Left lobe of liver (tissue), 2 donors: ENCODE measurements at places on chromosomes 13 and 19.
A peak's percentile ranks its signal among the peaks of the same experiment; 100 is the strongest.

DNA sequence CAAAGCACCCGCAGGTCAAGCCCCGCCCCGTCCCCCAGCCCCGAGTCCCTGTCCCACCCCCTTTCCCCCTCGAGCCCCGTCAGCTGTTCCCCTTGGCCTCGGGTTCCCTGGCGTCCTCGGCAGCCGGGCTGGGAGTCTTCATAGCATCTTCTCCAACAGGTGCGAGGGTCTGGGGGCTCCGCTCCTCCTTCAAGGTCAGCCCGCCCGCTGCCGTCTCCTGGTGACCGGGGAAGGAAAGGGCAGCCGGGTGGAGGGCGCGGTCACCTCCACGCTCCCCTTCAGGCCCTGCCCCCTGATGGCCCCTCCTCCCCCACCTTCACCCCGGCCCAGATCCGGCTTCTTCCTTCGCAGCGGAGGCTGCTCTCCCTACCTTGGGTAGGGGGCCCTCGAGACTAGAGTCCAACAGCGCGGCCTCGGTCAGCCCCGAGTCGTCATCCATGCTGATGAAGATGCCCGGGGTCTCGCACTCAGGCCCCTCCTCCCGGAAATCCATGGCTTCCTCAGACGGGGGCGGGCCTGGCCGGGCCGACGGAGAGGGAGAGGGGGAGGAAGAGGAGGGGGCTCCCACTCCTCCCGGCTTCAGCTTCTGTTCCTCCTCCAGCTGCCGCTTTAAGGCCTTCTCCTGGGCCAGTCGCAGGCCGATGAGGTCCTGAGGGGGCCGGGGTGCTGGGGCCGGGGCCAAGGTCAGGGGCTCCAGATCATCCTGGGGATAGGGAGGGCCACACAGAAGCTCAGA is 541 bp upstream of the RSPH6A start:
- no peak for DNase-seq

- no peak for DNase-seq
These were observed 6.0 kb downstream of the KLK14 start for GRCh38 chr19:51076631-51077213.

DNA sequence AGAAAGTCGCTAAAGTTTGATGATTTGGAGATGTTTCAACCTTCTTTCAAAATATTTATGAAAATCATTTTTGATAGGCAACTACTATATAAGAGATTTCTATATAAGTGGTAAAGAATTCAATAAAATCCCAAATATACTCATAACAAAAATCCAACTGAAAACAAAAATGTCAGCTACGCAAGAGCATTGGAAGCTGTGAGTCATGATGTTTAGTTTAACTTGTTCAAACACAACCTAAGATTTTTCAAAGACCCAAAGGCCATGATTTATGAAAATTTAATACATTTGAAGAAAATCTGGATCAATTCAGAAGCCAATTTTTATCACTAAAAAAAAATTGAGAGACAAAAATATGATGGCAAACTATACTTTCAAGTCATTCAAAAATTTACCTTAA is 226.6 kb downstream of the MZT1 start:
- no peak for DNase-seq

DNA sequence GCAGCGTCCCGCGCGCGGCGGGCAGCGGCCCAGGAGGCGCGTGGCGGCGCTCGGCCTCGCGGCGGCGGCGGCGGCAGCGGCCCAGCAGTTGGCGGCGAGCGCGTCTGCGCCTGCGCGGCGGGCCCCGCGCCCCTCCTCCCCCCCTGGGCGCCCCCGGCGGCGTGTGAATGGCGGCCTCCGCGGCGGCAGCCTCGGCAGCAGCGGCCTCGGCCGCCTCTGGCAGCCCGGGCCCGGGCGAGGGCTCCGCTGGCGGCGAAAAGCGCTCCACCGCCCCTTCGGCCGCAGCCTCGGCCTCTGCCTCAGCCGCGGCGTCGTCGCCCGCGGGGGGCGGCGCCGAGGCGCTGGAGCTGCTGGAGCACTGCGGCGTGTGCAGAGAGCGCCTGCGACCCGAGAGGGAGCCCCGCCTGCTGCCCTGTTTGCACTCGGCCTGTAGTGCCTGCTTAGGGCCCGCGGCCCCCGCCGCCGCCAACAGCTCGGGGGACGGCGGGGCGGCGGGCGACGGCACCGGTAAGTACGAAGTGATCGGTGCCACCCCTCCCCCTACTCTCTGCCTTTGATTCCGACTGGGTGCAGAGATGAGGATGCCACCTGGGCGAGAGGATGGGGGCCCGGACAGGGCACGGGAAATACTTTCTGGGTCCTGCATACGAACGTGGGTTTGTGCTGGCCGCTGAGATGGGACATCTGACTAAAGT is 874 bp downstream of the TRIM28 start:
- peak; percentile 53 for DNase-seq

- no peak for DNase-seq
These were observed 6.3 kb downstream of the SYDE1 start for GRCh38 chr19:15113245-15114152.

DNA sequence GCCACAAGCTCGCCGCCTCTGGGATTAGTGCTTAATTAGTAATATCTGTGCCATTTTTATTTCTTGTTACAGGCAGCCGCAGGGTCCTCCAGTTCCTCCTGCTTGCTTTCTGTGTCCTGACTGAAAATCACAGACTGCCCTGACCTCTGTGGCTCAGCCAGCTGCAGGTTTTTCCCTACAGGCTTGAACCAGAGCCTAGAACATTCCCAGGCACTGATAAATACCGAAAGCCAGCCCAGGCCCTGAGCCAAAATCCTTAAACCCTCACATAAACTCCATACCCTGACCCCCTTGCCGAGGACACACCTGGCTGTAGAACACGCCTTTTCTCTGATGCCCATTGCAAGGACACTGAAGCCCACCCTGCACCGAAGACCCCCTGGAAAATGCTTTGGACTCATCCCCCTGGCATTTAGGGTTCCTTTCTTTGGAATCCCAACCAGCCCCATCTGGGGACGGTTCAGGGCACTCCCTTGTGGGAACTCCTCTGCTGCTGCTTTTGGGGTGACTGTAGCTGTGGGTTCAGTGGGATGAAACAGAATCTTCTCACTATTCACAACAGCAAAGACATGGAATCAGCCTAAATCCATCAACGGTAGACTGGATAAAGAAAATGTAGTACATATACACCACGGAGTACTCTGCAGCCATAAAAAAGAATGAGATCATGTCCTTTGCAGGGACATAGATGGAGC is 15.5 kb downstream of the DPP9 start:
- peak; percentile 91 for DNase-seq

GRCh38 chr13:50355797-50356196 is 340.6 kb downstream of the KCNRG start:
- DNase-seq: no peak

GRCh38 chr19:32781280-32781679 is 61.7 kb downstream of the TDRD12 start:
- DNase-seq: no peak

- DNase-seq: no peak
These were observed 19.0 kb downstream of the CYP2F1 start for GRCh38 chr19:41133260-41133659.

DNA sequence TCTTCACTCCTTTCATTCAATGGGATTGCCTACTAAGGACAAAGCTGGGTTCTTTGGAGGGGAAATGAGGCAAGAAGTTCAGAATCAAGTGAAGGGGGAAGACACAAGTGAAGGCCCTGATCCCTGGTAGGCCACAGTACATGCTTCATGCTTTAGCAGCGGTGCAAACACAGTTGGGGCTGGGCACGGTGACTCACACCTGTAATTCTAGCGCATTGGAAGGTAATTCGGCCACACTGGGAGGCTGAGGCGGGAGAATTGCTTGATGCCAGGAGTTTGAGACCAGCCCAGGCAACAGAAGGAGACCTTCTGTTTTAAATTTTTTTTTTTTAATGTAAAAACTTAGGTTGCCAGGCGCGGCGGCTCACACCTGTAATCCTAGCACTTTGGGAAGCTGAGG is 23.4 kb upstream of the GATAD2A start:
- DNase-seq: no peak

DNA sequence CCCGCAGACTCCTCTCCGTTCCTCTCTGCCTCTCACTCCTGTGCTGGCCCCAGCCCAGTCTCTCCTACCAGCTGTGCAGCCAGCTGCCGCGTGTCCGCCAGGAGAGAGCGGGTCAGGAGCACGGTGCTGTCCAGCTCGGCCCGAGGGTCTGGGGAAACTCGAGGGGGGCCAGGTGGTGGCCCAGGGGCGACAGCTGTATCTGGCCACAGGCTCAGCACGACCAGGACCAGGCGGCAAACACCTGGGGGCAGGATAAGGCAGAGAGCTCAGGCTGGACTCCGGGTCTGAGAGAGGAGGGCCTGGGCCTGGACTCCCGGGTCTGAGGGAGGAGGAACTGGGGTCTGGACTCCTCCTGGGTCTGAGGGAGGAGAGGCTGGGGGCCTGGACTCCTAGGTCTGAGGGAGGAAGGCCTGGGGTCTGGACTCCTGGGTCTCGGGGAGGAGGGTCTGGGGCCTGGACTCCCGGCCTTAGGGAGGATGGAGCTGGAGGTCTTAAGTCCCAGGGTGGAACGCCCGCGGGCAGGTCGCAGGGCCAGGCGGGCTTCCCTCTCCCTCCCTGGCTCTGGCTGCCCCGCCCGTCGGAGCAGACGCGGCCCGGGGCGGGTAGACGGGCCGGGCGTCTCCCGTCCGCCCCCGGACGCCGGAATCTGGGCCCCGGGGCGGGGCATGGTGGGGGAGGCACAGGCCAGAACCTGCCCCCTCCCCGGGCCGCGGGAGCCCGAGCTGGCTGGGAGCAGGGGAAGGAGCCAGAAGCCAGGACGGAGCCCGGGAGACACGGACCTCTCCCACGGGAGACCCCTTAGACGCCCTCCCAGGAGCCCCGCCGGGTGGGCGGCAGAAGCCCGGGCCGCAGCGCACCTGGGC is 1.3 kb downstream of the IL11 start:
- DNase-seq: no peak

GRCh38 chr19:36151144-36152018 is 866 bp downstream of the COX7A1 start:
- no peak for DNase-seq

DNA sequence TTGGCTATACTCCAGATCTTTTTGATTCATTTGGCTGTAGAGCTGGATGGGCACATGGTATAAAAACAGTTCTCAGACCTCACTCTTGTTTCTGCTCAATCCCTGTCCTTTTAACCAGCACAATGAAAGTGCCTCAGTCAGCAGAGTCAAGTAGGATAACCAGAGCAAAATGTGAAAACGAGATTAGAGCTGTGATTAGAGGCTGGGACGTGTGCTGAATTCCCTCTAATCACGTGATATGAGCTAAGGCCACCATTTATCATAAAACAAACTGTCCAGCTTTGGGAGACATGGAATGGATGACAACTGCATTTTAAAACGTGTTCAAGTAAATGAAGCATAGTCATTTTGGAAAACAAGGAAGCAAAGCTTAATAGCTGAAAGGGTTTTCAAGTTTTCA is 54.1 kb downstream of the GJA3 start:
- DNase-seq: no peak

- DNase-seq: peak; percentile 70
These were observed 7.4 kb downstream of the DBP start for GRCh38 chr19:48629599-48630295.

GRCh38 chr13:51328488-51328887 is 11.0 kb upstream of the SERPINE3 start:
- DNase-seq: no peak

- DNase-seq: no peak
These were observed 1.4 kb upstream of the CD209 start for GRCh38 chr19:7748756-7749155.

DNA sequence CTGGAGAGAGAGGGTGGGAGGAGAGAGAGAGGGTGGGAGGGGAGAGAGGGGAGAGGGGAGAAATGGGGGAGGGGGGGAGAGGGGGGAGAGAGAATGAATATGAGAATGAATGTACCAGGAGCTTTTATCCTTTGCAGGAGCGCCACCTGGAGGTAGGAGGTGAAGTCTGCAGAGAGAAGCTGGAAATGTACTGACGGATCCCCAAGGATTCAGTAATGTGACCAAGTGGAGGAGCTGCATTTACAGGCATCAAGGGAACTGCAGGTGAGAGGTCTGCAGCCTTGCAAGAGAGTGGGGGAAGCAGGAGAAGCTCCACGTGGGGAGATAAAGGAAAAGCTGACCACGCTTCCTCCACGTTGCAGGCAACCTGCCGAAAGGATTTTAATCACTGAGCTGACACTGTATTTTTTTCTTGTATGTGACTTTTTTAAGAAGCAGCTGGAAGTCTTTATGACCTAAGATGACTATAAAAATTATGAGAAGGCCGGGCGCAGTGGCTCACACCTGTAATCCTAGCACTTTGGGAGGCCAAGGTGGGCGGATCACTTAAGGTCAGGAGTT is 33.7 kb downstream of the VSTM1 start:
- DNase-seq: peak; percentile 49

GRCh38 chr13:109243311-109243951 is 543.0 kb downstream of the IRS2 start:
- DNase-seq: no peak

DNA sequence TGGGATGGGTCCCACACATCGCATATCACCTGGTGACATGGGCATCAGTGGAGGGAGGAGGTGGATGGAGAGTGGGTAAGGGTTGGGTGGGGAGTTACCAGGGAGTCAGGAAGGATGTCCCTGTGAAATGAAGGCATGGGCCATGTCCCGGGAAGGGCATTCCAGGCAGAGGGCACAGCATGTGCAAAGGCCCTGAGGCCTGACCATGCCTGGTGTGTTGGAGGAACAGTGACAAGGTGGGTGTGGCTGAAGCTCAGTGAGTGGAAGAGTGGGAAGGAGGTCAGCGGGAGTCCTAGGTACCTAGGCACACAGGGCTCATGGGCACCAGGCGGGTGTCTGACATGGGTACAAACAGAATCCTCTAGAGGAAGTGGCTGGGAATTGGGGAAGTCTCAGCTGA is 11.0 kb upstream of the COLGALT1 start:
- DNase-seq: no peak

DNA sequence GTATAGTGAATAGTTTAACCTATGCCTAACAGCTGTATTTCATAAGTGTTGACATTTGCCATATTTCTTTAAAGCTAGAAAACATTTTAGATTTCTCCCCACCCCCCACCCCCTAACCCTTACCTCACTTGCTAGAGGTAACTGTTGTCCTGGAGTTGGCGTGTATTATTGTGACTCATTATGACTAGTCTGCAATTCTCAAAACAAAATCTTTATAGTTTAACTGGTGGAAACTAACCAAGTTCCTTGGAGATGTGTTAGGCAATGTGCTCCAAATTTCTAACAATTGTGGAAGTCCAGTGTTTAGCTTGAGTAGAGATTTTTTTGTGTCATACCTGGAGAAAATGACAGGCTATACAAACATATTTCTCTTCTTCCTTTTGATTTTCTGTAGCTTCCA is 38.0 kb downstream of the KCTD4 start:
- DNase-seq: no peak

- no peak for DNase-seq
These were observed 8.9 kb upstream of the DGKH start for GRCh38 chr13:42039457-42039945.
